ENCODE measurements at places on chromosomes 4 and X.

- no peak for DNase-seq
- no peaks in the 10 kb centered on the region for H3K4me1 ChIP-seq
- H3K36me3 ChIP-seq = no peaks in the 10 kb centered on the region
- H3K4me3 ChIP-seq = no peak overlapping the region
- no peaks in the 10 kb centered on the region for H3K27me3 ChIP-seq
Measured at GRCh38 chrX:112636951-112637581, 42.7 kb downstream of the LHFPL1 start.

GRCh38 chr4:81466841-81467671 lies 4.7 kb downstream of the RASGEF1B start:
- no peaks in the 10 kb centered on the region for H3K36me3 ChIP-seq
- no peak overlapping the region for H3K27ac ChIP-seq
- H3K4me3 ChIP-seq = no peak overlapping the region
- no peaks in the 10 kb centered on the region for H3K4me1 ChIP-seq
- DNase-seq = peak; percentile 82
- no peaks in the 10 kb centered on the region for H3K27me3 ChIP-seq

DNA sequence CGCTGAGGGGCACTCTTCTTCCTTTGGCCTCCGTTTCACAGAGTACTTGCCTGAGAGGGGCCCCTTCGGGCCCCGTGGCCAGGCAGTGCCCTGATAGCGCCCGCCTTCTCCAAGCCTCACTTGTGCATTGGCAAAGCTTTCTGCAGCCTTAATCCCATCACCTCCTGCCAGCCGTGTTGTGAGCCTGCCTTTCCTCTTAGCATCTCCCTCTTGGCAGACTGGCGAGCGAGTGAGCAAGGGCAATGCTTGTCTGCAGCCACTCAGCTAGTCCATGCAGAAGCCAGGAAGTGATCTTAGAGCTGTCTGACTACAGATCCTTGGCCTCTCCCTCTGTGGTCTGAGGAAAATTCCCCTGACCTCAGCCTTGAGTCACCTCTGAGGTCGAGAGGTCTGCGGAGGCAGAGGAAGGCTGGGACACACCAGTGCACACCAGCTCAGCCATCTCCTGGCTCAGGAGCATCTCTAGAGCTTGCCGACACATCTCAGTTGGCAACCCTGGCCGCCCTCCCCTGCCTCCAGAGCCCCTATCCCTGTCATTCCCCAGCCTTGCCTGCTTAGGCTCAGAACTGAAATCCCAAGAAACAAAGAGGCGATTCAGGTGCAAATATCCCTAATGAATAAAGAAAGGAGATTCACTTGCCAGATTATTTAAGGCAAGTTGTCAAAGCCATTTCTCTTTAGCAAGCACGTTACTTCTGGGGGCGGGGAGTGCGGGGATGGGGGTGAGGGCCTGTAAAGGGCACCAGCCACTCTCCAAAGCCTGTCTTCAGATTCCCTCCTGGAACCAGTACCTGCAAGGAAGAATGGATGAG lies 143.5 kb upstream of the MAMLD1 start:
- H3K27me3 ChIP-seq = no peaks in the 10 kb centered on the region
- no peaks in the 10 kb centered on the region for H3K4me1 ChIP-seq
- no peak overlapping the region for H3K4me3 ChIP-seq
- no peak overlapping the region for H3K27ac ChIP-seq
- no peak for DNase-seq

- H3K36me3 ChIP-seq = no peaks in the 10 kb centered on the region
- no peak overlapping the region for H3K27ac ChIP-seq
- no peak overlapping the region for H3K4me3 ChIP-seq
- no peaks in the 10 kb centered on the region for H3K27me3 ChIP-seq
- no peaks in the 10 kb centered on the region for H3K4me1 ChIP-seq
- DNase-seq = no peak
Measured at GRCh38 chr4:113784497-113785250, 23.1 kb upstream of the CAMK2D start.

DNA sequence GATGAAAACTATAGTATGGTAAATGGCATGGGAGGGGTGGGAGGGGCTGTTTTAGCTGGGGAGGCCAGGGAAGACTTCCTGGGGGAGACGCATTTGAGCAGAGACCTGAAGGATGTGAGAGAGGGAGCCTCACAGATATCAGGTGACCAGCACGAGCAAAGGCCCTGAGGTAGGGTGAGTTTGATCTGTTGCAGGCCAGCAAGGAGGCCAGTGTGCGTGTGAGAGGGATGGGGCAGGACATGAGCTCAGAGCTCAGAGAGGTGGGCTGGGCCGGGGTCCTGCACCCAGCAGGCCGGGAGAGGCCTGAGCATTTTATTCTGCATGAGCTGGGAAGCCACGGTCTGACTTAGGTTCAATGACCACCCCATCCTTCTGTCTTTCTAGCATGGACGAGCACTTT lies 80.0 kb downstream of the PPP2R2C start:
- H3K27ac ChIP-seq = no peak overlapping the region
- peaks cover 49% of the 10 kb centered on the region for H3K27me3 ChIP-seq
- H3K4me3 ChIP-seq = no peak overlapping the region
- no peaks in the 10 kb centered on the region for H3K36me3 ChIP-seq
- no peak for DNase-seq

Data from neuronal stem cell (in vitro differentiated cells).